ENCODE measurements at places on chromosomes 7 and 10. TPM values are rescaled to one million over a fixed set of nuclear protein-coding genes. Genes with fewer than 3 reads are reported as not detected.

TPK1 gene
- 3.9 TPM for total RNA-seq

EPO gene
- total RNA-seq, result 0.27 TPM

CHST3 gene
- total RNA-seq, result 26.3 TPM

CALHM3 gene
- total RNA-seq, result not detected

CYP26C1 gene
- total RNA-seq, result 0.44 TPM

STRIP2 gene
- 1.8 TPM for total RNA-seq

LMOD2 gene
- total RNA-seq, result not detected

SPDYE2 gene
- not detected for total RNA-seq

- peaks cover 35% of the 10 kb centered on the region for H3K4me1 ChIP-seq
- no peak overlapping the region for H3K4me3 ChIP-seq
- H3K36me3 ChIP-seq, result no peaks in the 10 kb centered on the region
- no peak for DNase-seq
Measured at GRCh38 chr10:36492590-36493515, 632.5 kb upstream of the ANKRD30A start.

GRCh38 chr10:79943871-79944270 is 5.0 kb downstream of the SFTPD start:
- no peaks in the 10 kb centered on the region for H3K36me3 ChIP-seq
- no peak overlapping the region for H3K27ac ChIP-seq
- peaks cover 13% of the 10 kb centered on the region for H3K27me3 ChIP-seq
- no peaks in the 10 kb centered on the region for H3K4me1 ChIP-seq
- no peak overlapping the region for H3K4me3 ChIP-seq
- no peak for DNase-seq

DNA sequence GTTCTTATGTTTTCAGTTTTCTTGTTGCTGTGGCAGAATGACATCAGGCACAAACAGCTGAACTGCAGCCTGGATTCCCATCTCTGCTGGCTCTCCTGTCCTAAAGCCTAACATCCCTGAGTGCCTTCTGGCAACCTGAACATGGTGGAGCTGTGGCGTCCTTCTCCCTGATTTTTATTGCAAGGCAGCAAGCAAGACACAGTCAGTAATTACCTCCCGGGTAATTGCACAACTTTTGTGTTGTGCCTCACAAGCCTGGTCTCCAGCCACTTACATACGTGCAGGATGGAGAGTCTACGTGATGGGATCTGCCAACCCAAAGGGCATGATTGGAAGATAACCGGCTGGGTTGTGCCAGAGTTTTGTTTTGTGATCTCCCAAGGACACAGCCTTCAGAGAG is 116.1 kb upstream of the PARD3 start:
- H3K36me3 ChIP-seq, result no peaks in the 10 kb centered on the region
- no peak for DNase-seq
- no peak overlapping the region for H3K27ac ChIP-seq
- H3K4me3 ChIP-seq, result no peak overlapping the region
- no peaks in the 10 kb centered on the region for H3K4me1 ChIP-seq

GRCh38 chr7:137454246-137454724 is 110.8 kb upstream of the PTN start:
- no peak overlapping the region for H3K4me3 ChIP-seq
- H3K36me3 ChIP-seq, result peaks cover 5% of the 10 kb centered on the region
- no peaks in the 10 kb centered on the region for H3K27me3 ChIP-seq
- H3K4me1 ChIP-seq, result peaks cover 26% of the 10 kb centered on the region

GRCh38 chr7:65239707-65240352 is 133.8 kb upstream of the ZNF92 start:
- peaks cover 15% of the 10 kb centered on the region for H3K27me3 ChIP-seq
- DNase-seq, result peak; percentile 27
- H3K4me3 ChIP-seq, result peak overlapping the region; percentile 74
- no peak overlapping the region for H3K27ac ChIP-seq
- H3K36me3 ChIP-seq, result no peaks in the 10 kb centered on the region
- no peaks in the 10 kb centered on the region for H3K4me1 ChIP-seq

GRCh38 chr7:47089461-47089860 is 492.4 kb downstream of the TNS3 start:
- peaks cover 19% of the 10 kb centered on the region for H3K36me3 ChIP-seq
- H3K27me3 ChIP-seq, result no peaks in the 10 kb centered on the region
- peaks cover 46% of the 10 kb centered on the region for H3K4me1 ChIP-seq
- H3K27ac ChIP-seq, result peak overlapping the region; percentile 61
- no peak overlapping the region for H3K4me3 ChIP-seq

DNA sequence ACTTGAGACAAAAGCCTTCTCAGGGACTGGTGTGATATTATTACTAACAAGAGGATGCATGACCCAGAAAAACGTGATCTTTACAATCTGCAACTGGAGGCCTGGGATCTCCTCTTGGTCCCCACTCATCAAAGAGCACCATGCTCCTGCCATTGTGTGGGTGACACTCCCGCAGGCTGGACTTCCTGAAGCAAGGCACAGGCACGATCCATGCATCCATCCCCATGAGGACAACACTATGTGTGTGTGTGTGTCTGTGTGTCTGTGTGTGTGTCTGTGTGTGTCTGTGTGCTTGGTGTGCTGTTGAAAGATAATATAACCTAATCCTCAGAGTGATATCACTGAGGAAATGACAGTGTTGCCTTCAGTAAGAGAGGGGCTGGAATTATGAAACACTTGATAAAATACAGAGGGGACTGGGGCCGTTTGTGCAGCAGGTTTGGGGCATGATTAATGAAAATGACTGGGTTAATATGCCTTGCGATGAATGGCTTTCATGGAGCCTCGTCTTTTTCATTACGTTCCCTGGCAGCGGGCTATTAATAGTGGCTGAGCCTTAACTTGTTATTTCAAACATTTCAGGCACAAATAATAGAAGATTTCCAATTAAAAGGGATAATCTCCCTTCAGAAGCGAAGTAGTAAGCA is 180.8 kb upstream of the TCERG1L start:
- H3K4me3 ChIP-seq, result no peak overlapping the region
- H3K4me1 ChIP-seq, result no peaks in the 10 kb centered on the region
- no peaks in the 10 kb centered on the region for H3K36me3 ChIP-seq
- peaks cover 13% of the 10 kb centered on the region for H3K27me3 ChIP-seq
- no peak overlapping the region for H3K27ac ChIP-seq
- DNase-seq, result no peak

DNA sequence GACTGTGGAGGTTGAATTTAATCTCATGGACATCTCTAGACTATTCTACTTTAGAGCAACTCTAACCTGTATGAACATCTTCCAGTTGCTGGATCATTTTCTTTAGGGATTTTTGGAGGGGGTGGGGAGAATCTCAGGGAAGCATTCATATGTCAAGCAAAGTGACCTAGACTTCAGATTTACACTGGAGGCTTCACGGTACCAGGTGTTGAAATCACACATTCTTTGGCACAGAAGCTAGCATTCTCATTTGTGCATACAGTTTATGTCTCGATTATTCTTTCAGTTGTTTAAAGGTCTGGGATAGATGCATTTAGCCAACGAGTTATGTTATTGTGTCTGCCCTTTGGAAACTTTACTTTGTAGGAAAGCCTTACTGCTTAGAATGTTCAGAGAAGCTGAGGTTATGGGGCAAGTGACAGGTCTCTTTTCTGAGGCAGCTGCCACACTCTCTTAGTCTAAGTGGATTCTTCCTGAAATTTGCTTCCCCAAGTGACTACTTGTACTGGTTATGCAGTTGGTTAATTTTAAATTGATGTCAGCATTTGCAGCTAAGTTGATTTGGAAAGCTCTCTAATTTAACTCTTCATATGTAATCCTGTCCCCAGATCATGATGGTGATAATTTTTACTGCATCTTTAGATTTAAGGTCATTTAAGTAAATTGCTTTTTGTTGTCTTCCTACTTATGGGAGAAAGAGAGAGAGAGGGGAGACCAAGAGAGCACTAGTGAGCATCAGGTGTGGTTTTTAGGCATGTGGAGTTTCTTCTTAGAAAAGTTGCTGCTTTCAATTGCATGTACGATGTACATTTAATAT is 153.8 kb downstream of the PRKG1 start:
- no peak for DNase-seq
- no peaks in the 10 kb centered on the region for H3K36me3 ChIP-seq
- H3K27ac ChIP-seq, result peak overlapping the region; percentile 11
- no peaks in the 10 kb centered on the region for H3K27me3 ChIP-seq
- peaks cover 43% of the 10 kb centered on the region for H3K4me1 ChIP-seq
- no peak overlapping the region for H3K4me3 ChIP-seq

DNA sequence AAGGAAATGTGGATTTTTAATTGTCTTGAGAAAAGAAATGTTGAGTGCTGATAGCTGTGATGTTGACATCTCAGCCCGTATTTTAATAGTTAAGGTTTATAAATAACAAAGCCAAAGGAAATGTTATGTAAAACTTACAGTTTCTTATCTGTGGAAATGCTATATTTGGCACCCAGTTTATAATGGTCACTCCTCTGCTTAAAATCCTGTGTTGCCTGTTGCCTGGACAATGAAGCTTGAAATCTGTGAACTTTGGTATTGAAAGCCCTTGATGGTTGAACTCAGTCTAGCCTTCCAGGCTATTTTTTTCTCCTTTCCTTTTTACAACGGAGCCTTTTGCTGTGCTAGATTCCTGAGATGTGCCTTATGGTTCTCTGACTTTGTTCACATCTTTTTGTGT is 46.5 kb downstream of the MCU start:
- H3K36me3 ChIP-seq, result peaks cover 2% of the 10 kb centered on the region
- peak overlapping the region; percentile 25 for H3K27ac ChIP-seq
- H3K27me3 ChIP-seq, result no peaks in the 10 kb centered on the region
- DNase-seq, result no peak

- no peak overlapping the region for H3K27ac ChIP-seq
- peaks cover 1% of the 10 kb centered on the region for H3K36me3 ChIP-seq
- no peaks in the 10 kb centered on the region for H3K27me3 ChIP-seq
- no peak for DNase-seq
- no peak overlapping the region for H3K4me3 ChIP-seq
Measured at GRCh38 chr7:50710441-50711154, 72.1 kb downstream of the GRB10 start.

- DNase-seq, result no peak
- no peaks in the 10 kb centered on the region for H3K27me3 ChIP-seq
- no peaks in the 10 kb centered on the region for H3K4me1 ChIP-seq
Measured at GRCh38 chr7:102421706-102422240, 11.6 kb upstream of the ORAI2 start.

DNA sequence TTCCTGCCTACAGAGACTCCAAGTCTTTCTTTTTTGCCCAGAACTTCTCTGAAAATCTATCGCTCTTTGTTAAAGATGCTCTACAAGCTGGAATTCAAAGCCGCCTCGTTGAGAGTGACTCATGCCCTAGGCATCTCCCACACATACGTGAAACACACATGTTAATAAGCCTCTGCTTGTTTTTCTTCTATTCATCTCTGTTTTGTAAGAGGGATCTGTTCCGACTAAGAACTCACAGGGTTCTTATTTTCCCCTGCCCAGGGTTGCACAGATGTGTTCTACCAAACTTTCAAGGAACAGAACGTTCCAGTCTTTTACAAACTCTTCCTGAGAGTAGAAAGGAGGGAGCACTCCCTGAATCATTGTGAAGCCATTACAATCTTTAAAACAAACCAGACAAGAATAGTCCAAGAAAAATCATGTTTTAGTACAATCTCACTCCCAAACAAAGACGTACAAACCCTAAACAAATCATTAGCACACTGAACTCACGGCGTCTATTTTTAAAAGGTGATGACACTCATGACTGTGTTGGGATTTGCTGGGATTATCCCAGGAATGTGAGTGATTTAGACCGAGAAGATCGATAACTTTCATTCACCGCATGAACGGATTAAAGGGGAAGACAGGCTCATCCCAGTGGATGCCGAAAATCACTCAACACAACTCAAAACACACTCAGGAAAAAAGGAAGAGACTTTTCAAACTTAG is 55.3 kb upstream of the INPP5A start:
- peaks cover 21% of the 10 kb centered on the region for H3K4me1 ChIP-seq
- DNase-seq, result no peak
- no peak overlapping the region for H3K4me3 ChIP-seq
- no peaks in the 10 kb centered on the region for H3K27me3 ChIP-seq
- peaks cover 4% of the 10 kb centered on the region for H3K36me3 ChIP-seq

- no peak overlapping the region for H3K27ac ChIP-seq
- no peak for DNase-seq
- H3K4me1 ChIP-seq, result peaks cover 5% of the 10 kb centered on the region
- H3K27me3 ChIP-seq, result peaks cover 4% of the 10 kb centered on the region
- peaks cover 2% of the 10 kb centered on the region for H3K36me3 ChIP-seq
- no peak overlapping the region for H3K4me3 ChIP-seq
Measured at GRCh38 chr10:14773551-14774213, 1.0 kb downstream of the FAM107B start.

DNA sequence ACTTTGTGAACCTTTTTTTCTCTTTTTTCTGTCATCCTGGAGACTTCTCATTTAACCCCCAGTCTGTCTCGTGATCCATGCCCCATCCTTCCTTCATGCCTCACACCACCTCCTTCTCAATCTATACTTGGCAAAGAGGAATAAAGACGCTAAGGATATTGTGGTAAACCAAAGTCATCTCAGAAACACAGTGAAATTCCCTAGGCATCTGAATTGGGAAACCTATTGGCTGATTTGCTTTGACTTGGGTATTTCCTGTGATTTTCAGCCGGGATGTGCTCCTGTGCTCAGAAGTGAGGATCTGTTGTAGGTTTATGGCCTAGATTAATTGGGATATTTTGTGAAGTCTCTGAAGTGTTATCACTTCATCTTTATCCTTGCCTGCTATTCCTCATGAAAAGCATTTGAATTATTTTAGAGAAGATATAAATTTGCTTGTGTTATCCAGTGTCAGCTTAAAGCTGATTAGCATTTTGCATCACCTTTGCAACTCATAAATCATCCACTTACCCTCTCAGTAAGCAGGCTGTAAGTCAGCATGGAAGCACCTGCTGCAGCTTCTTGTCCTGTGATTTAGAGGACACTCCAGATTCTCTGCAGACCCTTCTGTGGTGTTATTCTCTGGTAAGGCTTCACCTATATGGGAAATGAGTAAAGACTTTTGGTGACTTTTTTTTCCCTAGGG is 138.0 kb downstream of the AUTS2 start:
- H3K4me3 ChIP-seq, result no peak overlapping the region
- H3K4me1 ChIP-seq, result peaks cover 64% of the 10 kb centered on the region
- DNase-seq, result no peak

DNA sequence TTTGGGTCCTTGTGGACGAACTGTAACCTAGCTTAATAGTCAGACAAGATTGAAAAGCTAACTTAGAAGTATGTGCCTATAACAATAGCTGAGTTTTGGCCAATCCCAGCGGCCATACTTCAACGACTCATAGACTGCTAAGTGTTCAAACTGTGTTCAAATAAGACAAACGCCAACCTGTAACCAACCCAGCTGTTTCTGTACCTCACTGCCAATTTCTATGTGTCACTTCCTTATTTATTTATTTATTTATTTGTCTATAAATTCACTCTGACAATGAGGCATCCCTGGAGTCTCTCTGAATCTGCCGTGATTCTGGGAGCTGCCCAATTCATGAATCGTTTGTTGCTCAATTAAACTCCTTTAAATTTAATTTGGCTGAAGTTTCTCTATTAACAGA is 21.7 kb downstream of the ST8SIA6 start:
- H3K36me3 ChIP-seq, result no peaks in the 10 kb centered on the region
- peaks cover 16% of the 10 kb centered on the region for H3K4me1 ChIP-seq
- no peak overlapping the region for H3K27ac ChIP-seq

- peaks cover 38% of the 10 kb centered on the region for H3K4me1 ChIP-seq
- DNase-seq, result no peak
- no peaks in the 10 kb centered on the region for H3K36me3 ChIP-seq
- H3K4me3 ChIP-seq, result no peak overlapping the region
- H3K27me3 ChIP-seq, result no peaks in the 10 kb centered on the region
- H3K27ac ChIP-seq, result no peak overlapping the region
Measured at GRCh38 chr10:3892440-3893425, 107.7 kb upstream of the KLF6 start.

- H3K27me3 ChIP-seq, result no peaks in the 10 kb centered on the region
- no peak for DNase-seq
- no peaks in the 10 kb centered on the region for H3K36me3 ChIP-seq
- peak overlapping the region; percentile 39 for H3K27ac ChIP-seq
- no peak overlapping the region for H3K4me3 ChIP-seq
- peaks cover 55% of the 10 kb centered on the region for H3K4me1 ChIP-seq
Measured at GRCh38 chr10:61157182-61157581, 213.2 kb upstream of the RHOBTB1 start.

All from mesothelial cell of epicardium (in vitro differentiated cells).